Hematopoietic multipotent progenitor cell treated with erythropoietin and hydrocortisone succinate and interleukin-3 and kit ligand, for 17 days (in vitro differentiated cells): ENCODE measurements at places on chromosomes 12 and 14.

DNA sequence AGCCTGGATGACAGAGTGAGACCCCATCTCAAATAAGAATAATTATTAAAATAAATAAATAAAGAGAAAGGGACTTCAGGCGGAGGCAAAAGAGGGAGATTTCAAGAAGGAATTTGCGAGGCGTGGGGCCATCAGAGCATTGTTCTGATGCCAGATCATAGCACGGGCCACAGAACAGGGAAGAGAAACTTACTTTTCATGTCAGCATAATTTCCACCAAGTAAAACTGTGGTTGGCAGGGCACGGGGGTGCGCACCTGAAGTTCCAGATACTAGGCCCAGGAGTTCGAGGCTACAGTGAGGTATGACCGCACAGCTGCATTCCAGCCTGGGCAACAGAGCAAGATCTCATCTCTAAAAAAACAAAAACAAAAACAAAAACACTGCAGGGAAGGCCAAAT lies 11.0 kb upstream of the PLBD1 start:
- DNase-seq: no peak

- DNase-seq: peak; percentile 15
Observed at GRCh38 chr12:26773313-26774104, 59.5 kb downstream of the ITPR2 start.

DNA sequence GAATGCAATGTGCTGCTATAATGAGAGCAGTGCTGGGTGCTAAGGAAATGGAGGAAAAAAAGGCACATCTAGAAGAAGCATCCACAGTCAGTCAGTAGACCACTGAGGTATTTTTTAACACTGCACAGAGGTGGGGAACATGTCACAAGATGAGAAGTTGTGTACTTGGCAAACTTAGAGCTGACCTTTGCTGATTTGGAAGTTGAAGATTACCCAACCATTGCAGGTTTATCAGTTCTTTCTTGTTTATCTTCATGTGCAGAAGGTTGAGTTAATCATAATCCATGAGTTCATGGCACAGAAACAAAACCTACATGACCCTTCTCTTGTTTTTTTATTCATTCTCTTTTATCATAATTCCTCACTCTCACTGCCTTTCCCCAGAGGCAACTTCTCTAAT lies 3.2 kb upstream of the PAH start:
- no peak for DNase-seq

DNA sequence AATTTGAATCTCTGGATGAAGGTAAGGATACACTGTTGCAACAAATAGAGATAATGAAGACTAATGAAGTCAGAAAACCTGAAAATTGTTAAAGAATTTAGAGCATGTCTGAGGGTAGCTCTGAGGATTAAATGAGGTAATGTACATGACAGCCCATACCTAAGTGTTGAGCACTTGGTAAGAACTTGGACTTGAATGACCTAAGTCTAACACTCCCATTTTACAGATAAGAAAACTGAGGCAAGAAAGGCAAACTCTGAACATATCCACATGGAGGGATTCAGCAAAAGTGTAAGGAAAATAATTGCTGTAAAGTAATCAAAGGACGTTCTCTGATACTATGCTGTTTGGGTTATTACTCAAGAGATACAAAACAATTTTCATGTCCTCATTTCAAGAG lies 29.0 kb downstream of the PTPRB start:
- DNase-seq: no peak

DNA sequence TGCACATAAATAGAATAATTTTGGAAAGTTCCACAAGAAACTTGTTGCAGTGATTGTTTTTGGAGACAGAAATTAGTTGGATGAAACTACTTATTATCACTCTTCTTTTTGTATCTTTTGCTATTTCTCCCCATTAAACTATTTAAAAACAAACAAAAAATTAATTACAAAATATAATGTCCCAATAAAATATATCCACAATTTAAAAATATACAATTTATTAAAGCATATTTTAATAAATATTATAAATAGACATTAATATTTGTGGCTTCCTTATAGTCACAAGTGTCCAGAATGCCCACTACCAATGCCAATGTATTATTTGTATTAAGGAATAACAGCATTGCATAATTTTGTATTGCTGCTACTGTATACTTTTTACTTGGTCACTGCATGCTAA lies 52.5 kb upstream of the GCH1 start:
- no peak for DNase-seq

- DNase-seq: no peak
Observed at GRCh38 chr12:39102474-39103209, 197.3 kb upstream of the CPNE8 start.

DNA sequence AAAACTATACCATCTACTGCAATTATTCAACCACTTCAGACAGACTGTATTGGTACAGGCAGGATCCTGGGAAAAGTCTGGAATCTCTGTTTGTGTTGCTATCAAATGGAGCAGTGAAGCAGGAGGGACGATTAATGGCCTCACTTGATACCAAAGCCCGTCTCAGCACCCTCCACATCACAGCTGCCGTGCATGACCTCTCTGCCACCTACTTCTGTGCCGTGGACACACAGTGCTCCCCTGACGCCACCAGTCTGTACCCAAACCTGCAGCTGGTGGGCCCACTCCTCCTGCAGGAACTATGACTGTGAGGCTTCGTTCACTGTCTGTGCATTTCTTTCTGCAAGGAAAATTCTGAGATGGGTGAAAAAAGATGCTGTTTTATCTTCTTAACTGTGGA lies 284.7 kb downstream of the DAD1 start:
- DNase-seq: no peak
